ENCODE measurements at places on chromosomes 3 and 15.

GRCh38 chr3:46202535-46202934 lies 5.6 kb downstream of the CCR1 start:
- no peak for DNase-seq

DNA sequence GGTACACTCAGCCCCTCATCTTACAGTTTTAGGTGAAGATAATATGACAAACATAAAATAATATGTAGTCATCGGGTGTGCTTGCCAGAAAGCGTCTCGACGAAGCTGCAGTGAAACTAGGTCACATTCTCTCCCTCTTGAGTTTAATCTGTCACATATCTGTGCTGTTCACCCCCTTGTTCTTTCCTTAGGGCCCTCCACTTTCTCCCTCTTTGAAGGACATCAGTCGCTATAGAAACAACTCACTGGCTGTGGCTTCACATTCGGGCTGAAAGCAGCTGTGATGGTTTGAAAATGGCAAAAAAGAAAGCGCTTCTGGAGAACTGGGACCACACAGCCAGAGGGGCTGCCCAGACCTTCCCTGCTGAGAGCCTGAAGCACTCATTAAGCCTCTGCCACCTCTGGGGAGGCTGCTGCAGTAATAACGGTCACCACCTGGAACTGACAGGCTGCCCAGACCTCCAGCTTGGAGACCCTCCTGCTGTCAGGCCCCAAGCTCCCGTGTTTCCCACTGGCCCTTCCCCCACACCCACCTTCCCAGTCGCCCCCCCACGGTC lies 50.3 kb downstream of the ABTB1 start:
- no peak for DNase-seq

DNA sequence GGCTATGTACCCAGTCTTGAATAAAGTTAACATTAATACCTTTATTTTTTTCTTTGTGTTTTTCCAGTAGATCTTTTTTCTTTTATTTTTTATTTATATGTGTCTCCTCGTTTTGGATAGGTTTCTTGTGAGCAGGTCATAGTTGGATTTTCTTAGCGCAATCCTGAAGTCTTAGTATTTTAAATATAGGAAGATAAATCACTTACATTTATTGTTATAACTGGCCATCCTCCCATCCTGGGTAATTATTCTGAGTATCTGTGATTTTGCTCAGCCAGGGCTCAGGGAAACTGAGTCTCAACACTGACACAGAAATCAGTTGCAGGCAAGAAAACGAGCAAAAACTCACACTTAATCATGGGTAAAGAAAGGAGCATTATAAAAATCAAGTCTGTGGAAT lies 11.6 kb upstream of the SLCO3A1 start:
- no peak for DNase-seq

- DNase-seq, result no peak
Measured at GRCh38 chr3:34583451-34583850, 785.0 kb downstream of the PDCD6IP start.

- no peak for DNase-seq
Measured at GRCh38 chr15:87549296-87549695, 707.2 kb downstream of the NTRK3 start.
